ENCODE measurements at places on chromosomes 3 and 15. TPM values are rescaled to one million over a fixed set of nuclear protein-coding genes. Genes with fewer than 3 reads are reported as not detected.

- peak; percentile 65 for DNase-seq
- H3K27me3 ChIP-seq, result no peaks in the 10 kb centered on the region
- H3K27ac ChIP-seq, result no peak overlapping the region
- no peak overlapping the region for H3K4me3 ChIP-seq
- H3K36me3 ChIP-seq, result no peaks in the 10 kb centered on the region
Measured at GRCh38 chr3:65751123-65751700, 287.5 kb downstream of the MAGI1 start.

Gene CILP
- polyA plus RNA-seq, result 0.09 TPM

DNA sequence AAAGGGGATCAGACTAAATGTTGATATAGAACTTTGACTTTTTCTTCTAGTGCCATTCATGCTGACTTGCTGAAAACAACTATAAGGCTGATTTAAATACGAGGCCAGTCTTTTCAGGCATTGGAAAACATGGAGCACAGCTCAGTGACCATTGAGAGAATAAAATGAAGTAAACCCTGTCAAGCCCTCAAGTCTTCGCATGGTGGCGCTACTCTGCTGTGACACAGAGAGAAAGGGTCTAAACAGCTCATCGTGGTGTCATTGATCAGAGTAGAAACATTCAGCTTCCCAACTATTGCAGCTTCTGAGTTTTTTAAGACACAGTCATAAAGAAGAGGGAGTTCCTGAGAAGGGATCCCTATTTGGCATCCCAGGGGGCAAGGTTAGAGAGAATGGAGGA lies 716.2 kb downstream of the DIPK2A start:
- H3K4me1 ChIP-seq, result no peaks in the 10 kb centered on the region
- no peaks in the 10 kb centered on the region for H3K36me3 ChIP-seq
- H3K4me3 ChIP-seq, result no peak overlapping the region
- no peak overlapping the region for H3K27ac ChIP-seq
- peak; percentile 1 for DNase-seq

Gene TF
- 0.05 TPM for polyA plus RNA-seq

Gene MGLL
- polyA plus RNA-seq, result 184 TPM

Gene FBN1
- 374 TPM for polyA plus RNA-seq

DNA sequence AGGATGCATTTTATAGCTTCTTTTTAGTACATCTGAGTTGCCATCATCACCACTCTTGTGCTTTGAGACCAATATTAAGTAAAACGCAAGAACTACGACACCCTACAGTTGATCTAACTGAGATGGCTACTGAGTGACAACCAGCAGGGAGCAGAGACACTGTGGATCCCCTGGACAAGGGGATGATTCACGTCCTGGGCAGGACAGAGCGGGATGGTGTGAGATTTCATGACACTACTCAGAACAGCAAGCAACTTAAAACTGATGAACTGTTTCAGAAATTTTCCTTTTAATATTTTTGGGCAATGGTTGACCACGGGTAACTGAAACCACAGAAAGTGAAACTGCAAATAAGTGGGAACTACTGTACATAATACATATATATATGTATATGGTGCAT lies 299.2 kb downstream of the ADAMTS17 start:
- H3K36me3 ChIP-seq, result no peaks in the 10 kb centered on the region
- H3K27me3 ChIP-seq, result no peaks in the 10 kb centered on the region
- H3K4me3 ChIP-seq, result no peak overlapping the region
- no peak overlapping the region for H3K27ac ChIP-seq
- no peak for DNase-seq
- H3K4me1 ChIP-seq, result no peaks in the 10 kb centered on the region

- DNase-seq, result no peak
- H3K27ac ChIP-seq, result no peak overlapping the region
- no peak overlapping the region for H3K4me3 ChIP-seq
- no peaks in the 10 kb centered on the region for H3K36me3 ChIP-seq
- no peaks in the 10 kb centered on the region for H3K27me3 ChIP-seq
- no peaks in the 10 kb centered on the region for H3K4me1 ChIP-seq
Measured at GRCh38 chr3:137026701-137027100, 68.9 kb downstream of the IL20RB start.

Gene KLF13
- polyA plus RNA-seq, result 9.1 TPM

Gene RTP1
- not detected for polyA plus RNA-seq

Gene NUP210
- polyA plus RNA-seq, result 0.04 TPM

DNA sequence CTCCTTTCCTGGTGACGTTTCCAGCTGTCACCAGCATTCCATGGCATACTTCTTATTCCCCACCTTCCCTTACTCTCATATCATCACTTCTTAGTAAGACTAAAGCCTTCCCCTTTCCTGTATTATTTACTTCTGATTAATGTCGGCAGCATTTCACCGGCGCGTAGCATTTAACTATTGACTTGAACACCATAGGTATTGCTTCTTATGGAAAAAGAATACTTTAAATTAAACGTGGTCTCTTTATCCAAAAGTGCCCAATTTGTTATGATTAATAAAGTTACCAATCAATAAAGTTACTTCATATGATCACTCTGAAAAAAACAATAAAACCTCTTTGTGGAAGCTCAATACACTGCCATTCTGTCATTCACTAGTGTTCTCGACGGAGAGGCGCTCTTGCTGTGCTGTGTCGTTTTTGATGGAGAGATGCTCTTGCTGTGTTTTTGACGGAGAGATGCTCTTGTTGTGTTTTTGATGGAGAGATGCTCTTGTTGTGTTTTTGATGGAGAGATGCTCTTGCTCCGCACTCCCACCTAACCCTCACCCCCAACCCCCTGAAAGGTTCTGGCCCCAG lies 165.0 kb downstream of the XXYLT1 start:
- peak overlapping the region; percentile 65 for H3K4me3 ChIP-seq
- no peaks in the 10 kb centered on the region for H3K27me3 ChIP-seq
- no peaks in the 10 kb centered on the region for H3K36me3 ChIP-seq
- no peak overlapping the region for H3K27ac ChIP-seq
- DNase-seq, result no peak

- H3K4me1 ChIP-seq, result peaks cover 21% of the 10 kb centered on the region
- no peak overlapping the region for H3K4me3 ChIP-seq
- no peaks in the 10 kb centered on the region for H3K36me3 ChIP-seq
- H3K27me3 ChIP-seq, result no peaks in the 10 kb centered on the region
- DNase-seq, result peak; percentile 27
Measured at GRCh38 chr3:61565569-61565968, 4.2 kb downstream of the PTPRG start.

DNA sequence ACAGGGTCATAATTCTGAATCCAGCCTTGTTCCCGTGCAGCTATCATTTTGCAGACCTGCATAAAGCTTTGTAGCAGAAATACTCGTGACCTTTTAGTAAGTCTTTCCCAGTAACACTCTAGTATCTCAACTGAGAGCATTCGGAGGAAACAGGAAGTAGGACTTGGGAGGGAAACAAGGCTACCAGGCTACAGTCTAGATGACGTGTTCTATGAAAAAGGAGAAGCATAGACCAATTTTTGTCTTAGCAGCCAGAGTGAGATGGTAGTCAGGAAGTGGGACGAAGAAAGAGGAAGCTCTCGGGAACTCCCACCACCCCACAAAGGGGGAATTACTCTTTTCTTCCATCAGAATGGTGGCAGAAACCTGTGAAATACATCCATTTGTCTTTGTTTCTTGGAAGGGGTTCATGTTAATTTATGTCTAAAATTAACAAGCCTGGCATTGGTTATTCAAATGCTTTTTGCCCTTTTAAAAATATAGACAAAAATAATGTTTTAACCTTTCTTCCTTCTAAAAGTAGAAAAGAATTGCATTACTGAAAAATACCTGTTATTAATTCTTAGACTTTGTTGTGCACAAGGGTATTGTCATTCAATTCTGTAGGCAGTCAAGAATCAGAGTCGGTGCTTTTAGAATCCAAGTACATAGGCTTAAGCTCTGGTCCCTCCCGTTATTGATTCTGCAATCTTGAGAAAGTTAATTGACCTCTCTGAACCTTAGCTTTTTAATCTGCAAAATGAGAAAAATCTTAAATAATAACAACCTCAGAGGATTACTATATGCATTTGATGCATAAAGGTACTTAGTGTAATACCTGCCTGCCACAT lies 1.6 kb upstream of the SUCNR1 start:
- H3K4me3 ChIP-seq, result no peak overlapping the region
- H3K27ac ChIP-seq, result no peak overlapping the region
- H3K36me3 ChIP-seq, result no peaks in the 10 kb centered on the region
- H3K27me3 ChIP-seq, result no peaks in the 10 kb centered on the region
- DNase-seq, result no peak

Gene SAMMSON
- not detected for polyA plus RNA-seq

Gene TRH
- polyA plus RNA-seq, result 0.15 TPM

Gene ST3GAL6
- polyA plus RNA-seq, result 0.56 TPM

GRCh38 chr3:171088496-171088895 lies 62.0 kb upstream of the SLC2A2 start:
- no peak overlapping the region for H3K4me3 ChIP-seq
- H3K36me3 ChIP-seq, result no peaks in the 10 kb centered on the region
- H3K27ac ChIP-seq, result no peak overlapping the region
- peaks cover 25% of the 10 kb centered on the region for H3K4me1 ChIP-seq

Gene SKOR1
- polyA plus RNA-seq, result not detected

DNA sequence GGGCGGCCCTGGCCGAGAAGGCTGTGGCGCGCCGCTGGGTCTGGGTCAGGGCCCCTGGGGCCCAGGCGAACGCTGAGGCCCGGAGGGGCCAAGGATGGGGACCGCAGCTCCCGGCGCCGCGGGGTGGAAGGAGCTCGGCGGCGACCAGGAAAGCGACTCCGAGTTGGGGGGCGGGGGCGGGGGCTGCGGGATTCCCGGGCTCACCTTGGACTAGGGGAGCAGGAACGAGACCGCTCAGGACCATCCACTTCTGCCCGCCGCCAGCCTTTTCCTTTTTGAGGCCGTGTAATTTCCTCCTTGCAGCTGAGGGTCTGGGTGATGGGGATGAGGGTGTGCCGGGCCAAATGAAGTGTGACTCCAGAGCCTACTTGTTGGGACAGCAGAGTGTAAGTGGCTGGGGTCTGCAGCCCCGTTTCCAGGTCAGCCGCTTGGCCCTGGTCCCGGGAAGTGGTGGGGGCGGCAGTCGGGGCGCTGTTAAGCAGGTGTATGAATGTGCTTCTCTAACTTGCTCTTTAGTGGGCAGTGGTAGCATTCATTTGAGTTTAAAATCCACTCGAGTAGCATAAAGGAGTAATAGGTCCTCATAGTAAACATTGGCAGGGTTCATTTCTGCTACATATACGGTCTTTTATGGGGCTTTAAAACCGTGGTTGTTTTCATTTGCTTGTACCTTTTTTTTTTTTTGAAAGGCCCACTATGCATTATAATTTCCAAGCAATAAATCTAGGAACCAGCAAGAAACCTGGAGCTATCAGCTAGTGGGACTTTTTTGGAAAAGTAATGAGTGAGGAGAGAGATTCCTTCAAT lies 717 bp downstream of the PXK start:
- DNase-seq, result peak; percentile 48
- H3K36me3 ChIP-seq, result no peaks in the 10 kb centered on the region
- H3K4me3 ChIP-seq, result peak overlapping the region; percentile 94
- peak overlapping the region; percentile 99 for H3K27ac ChIP-seq
- H3K4me1 ChIP-seq, result peaks cover 33% of the 10 kb centered on the region

- no peak overlapping the region for H3K27ac ChIP-seq
- H3K27me3 ChIP-seq, result no peaks in the 10 kb centered on the region
- no peaks in the 10 kb centered on the region for H3K36me3 ChIP-seq
- no peak for DNase-seq
- no peak overlapping the region for H3K4me3 ChIP-seq
Measured at GRCh38 chr15:92041371-92041770, 187.9 kb downstream of the SLCO3A1 start.

Gene NAALADL2
- 20.5 TPM for polyA plus RNA-seq

Gene GABRB3
- polyA plus RNA-seq, result 0.15 TPM

Gene ARIH1
- 29.5 TPM for polyA plus RNA-seq

Gene C3orf80
- polyA plus RNA-seq, result 0.19 TPM

DNA sequence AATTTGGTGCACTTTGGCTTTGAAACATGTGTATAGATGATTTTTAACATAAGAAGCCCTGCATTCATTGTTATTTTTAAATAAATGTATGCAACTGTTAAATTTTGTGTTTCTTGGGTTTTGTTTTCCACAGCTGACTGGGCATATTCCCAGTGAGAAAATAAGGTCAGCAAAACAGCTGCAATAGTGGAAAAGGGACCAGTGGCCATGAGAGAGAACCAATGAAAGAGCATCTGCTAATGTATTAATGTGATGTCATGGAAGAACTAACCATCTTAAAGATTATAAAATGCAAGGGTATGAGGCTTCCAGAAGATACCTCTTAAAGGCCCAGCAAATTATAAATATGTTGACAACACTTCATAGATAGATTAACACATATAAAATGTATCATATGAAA lies 31.0 kb upstream of the KBTBD12 start:
- H3K27ac ChIP-seq, result no peak overlapping the region
- no peak for DNase-seq
- H3K36me3 ChIP-seq, result no peaks in the 10 kb centered on the region

- H3K27me3 ChIP-seq, result peaks cover 5% of the 10 kb centered on the region
- H3K4me3 ChIP-seq, result no peak overlapping the region
- DNase-seq, result no peak
- no peak overlapping the region for H3K27ac ChIP-seq
- no peaks in the 10 kb centered on the region for H3K36me3 ChIP-seq
Measured at GRCh38 chr15:96515371-96515770, 184.9 kb downstream of the NR2F2 start.

GRCh38 chr3:181735911-181736310 lies 24.2 kb downstream of the SOX2 start:
- no peaks in the 10 kb centered on the region for H3K27me3 ChIP-seq
- H3K4me3 ChIP-seq, result no peak overlapping the region
- H3K36me3 ChIP-seq, result no peaks in the 10 kb centered on the region
- DNase-seq, result no peak

- H3K4me3 ChIP-seq, result no peak overlapping the region
- H3K27ac ChIP-seq, result no peak overlapping the region
- DNase-seq, result no peak
- peaks cover 4% of the 10 kb centered on the region for H3K4me1 ChIP-seq
- H3K36me3 ChIP-seq, result no peaks in the 10 kb centered on the region
Measured at GRCh38 chr3:9875448-9875847, 4.6 kb downstream of the CIDEC start.

- H3K36me3 ChIP-seq, result no peaks in the 10 kb centered on the region
- no peaks in the 10 kb centered on the region for H3K27me3 ChIP-seq
- H3K4me3 ChIP-seq, result no peak overlapping the region
- no peak overlapping the region for H3K27ac ChIP-seq
- peaks cover 5% of the 10 kb centered on the region for H3K4me1 ChIP-seq
Measured at GRCh38 chr3:14440168-14440518, 37.7 kb downstream of the SLC6A6 start.

DNA sequence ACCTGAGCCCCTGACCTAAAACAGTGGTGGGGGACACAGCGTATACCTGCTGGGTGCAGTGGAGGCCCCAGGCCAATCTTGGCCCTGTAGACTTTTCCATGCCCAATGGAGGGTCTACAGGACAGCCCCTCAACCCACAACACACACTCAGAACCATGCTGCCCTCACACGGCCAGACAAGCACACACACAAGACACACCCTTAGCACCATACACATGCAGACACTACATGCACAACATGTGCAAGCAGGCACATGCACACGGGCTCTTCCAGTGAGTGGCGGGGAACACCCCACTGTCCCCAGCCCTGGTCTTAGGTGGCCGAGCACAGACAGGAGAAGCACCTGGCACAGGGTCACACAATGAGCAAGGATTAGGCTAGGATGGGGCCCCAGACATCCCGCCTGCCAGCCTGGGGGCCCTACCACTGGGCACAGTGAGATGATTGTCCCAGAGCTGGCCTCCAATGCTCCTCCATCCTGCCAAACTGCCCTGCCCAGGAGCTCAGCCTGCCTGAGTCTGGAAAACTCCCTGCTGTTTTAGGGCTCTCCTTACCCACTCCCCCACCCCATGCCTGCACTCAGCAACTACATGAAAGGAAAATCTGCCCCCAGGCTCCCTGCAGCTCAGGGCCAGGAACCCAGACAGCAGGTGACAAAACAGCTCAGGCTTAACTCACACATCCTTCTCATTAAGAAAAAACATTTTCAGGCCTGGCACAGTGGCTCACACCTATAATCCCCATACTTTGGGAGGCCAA lies 15.8 kb downstream of the IQSEC1 start:
- peaks cover 3% of the 10 kb centered on the region for H3K27me3 ChIP-seq
- no peak overlapping the region for H3K4me3 ChIP-seq
- H3K4me1 ChIP-seq, result no peaks in the 10 kb centered on the region
- no peak overlapping the region for H3K27ac ChIP-seq
